NCI-H226 (cell line): ENCODE measurements at places on chromosomes 12 and 14.

- DNase-seq: no peak
Measured at GRCh38 chr12:40032433-40033241, 73.2 kb downstream of the SLC2A13 start.

- DNase-seq: no peak
Measured at GRCh38 chr14:85444635-85445034, 85.3 kb upstream of the FLRT2 start.

- DNase-seq: no peak
Measured at GRCh38 chr14:65588426-65589140, 176.1 kb downstream of the FUT8 start.

DNA sequence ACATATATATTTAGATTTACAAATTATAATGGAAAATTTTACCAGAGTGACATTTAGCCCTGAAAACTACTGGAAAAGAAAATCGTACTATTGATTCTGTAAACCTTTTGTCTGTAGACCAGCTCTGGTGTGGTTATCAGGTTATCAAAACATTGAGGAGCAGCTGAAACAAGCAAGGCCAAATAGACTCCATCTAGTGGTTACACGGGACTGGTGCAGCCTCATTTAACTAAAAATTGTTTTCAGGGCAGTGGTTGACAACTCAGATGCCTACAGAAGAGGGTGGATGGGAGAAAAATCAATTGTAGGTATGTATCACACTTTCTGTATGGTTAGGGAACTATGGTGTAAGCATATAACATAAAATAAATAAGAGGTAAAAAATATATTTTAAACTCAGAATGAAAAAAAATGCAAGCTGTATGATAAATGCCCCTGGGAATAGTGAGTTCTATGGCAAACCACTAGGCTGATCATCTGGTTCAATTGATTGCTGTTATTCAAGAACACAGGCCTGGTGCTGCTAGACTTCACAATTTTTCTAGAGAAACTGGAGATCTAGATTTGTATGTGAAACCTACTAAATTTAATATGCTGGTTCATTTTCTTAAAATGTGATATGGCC lies 51.2 kb downstream of the ACSS3 start:
- DNase-seq: no peak

DNA sequence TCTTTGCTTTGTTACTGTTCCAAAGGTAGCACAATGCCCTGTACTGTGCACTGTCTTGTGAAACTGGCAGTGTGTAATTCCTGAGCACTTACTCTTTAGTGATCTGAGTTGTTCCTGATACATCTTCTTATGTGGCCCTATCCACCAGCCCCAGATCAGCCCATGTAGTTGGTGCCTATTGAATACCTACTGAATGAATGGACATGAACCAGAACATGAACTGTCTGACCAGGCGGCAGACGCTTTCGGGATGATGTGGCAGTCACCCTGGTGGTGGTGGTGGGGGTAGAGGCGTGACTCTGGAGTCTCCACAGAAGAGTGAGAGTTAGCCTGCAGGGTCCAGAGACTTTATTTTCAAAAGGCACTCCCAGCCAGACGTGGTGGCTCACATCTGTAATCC lies 46.6 kb upstream of the PAPOLA start:
- no peak for DNase-seq

GRCh38 chr14:53968726-53969125 lies 12.1 kb upstream of the BMP4 start:
- no peak for DNase-seq

DNA sequence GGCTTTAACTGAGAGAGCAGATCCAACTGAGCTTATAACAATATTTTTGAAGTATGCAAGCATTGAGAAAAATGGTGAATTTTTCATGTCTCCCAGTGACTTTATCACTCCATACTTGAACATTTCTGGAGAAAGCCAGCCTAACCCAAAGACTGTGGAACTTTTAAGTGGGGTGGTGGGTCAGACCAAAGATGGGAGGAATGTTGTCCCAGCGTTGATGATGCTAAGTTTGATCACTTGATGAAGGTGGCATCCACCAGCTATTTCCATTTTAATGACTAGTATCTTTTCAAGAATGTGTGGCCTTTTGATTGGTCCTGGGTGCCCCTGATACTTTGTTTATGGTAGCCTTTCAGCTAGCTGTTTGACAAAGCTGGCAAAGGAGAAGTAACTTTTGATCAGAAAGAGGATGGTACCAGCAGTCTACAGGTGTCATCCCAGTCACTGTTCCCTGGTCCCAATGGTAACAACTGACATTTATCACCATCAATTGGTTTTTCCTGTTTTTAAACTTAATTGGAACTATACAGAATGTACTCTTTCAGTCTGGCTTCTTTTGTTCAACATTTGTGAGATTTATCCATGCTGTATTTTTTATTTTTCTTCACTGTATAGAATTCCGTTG lies 14.2 kb downstream of the SINHCAF start:
- no peak for DNase-seq

DNA sequence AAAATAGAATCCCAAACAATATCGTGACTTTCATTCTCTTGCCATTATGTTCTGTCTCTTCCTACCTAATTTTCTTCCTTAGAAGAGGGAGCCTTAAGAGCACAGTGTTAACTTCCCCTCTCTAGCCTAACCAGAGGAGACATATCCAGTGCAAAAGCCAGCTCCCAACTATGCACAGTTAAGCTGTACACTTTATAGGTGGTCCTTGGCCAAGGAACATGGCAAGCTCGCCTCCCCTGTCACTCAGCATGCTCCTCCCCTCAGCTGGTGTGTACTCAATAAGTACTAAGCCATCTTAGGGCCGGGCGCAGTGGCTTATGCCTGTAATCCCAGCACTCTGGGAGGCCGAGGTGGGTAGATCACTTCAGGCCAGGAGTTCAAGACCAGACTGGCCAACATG lies 255.1 kb upstream of the TMPO start:
- DNase-seq: no peak
